Tibial artery (tissue), 4 donors: ENCODE measurements at places on chromosomes 3 and 15.

DNA sequence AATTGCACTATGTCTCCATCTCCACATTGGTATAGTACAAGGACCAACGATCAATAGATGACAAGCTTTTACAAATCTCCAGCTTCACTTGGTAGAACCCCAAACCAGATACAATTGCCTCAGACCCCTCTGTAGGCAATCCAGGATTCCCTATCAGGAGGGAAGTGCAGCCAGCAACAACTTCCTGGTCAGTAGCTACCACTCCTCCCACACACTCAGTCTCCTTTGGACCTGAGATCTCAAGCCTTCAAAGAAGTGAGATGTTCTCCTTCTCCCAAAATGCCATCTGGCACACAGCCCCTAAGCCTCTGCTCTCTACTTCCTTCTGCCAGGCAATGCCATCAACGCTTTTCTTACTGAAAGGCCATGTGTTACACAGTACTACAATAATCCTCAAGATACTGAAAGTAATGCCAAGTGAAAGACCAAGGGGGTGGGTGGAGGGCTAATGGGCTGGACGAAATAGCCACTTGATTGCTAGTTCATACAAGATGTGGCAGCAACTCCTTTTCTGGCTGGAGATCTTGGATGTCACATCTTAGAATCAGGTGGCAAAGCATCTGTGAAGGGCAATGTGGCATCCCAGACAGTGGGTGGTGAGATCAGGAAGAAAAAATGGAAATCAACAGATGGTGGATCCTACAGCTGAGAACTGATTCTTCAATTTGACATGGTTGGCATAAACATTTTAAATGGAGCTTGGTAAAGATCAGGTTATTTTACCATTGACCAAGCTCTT is 75.3 kb upstream of the ACP3 start:
- no peak for DNase-seq

DNA sequence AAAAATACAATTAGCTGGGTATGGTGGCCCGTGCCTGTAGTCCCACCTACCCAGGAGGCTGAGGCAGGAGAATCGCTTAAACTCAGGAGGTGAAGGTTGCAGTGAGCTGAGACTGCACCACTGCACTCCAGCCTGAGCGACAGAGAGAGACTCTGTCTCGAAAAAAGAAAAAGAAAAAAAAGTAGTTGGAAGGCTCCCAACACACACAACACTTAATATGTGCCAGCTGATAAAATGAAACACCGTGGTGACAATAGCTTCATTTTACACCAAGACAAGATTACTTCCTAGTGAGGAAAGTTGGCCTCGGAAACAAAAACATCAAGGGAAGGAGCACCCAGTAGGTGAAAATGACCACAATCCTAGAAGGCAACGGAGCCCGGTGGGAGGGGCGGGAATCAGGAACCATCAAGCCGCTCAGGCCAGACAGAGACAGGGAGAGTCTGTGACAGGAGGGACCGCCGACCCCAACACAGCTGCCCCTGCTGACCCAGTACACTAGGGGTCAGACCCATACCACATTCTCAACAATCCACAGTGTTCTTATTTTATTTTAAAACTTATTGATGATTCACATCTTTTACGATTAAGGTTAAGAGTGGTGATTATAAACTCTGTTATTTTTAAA is 54.5 kb upstream of the OCA2 start:
- DNase-seq: no peak

GRCh38 chr3:135017003-135017893 is 222.2 kb downstream of the EPHB1 start:
- no peak for DNase-seq

GRCh38 chr3:157232141-157232540 is 72.2 kb upstream of the CCNL1 start:
- DNase-seq: no peak

DNA sequence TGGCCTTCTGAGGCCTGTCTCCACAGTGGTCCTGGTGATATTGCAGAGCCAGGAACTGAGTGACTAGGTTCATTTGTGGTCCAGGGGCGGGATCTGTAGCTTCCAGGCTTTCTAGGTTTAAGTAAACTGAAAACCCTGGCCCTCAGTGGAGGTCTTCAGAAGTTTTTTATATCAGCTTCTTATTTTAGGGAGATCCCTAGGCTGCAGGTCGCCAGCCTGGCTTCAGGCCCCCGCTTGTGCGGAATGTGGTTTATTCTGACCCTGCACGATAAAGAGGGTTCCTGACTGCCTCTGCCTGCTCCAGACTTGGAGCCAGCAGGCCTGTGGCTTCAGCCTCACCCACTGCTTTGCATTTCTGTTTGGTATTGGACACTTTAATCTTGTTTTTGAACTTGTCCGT is 133.9 kb upstream of the PLXNA1 start:
- DNase-seq: no peak

DNA sequence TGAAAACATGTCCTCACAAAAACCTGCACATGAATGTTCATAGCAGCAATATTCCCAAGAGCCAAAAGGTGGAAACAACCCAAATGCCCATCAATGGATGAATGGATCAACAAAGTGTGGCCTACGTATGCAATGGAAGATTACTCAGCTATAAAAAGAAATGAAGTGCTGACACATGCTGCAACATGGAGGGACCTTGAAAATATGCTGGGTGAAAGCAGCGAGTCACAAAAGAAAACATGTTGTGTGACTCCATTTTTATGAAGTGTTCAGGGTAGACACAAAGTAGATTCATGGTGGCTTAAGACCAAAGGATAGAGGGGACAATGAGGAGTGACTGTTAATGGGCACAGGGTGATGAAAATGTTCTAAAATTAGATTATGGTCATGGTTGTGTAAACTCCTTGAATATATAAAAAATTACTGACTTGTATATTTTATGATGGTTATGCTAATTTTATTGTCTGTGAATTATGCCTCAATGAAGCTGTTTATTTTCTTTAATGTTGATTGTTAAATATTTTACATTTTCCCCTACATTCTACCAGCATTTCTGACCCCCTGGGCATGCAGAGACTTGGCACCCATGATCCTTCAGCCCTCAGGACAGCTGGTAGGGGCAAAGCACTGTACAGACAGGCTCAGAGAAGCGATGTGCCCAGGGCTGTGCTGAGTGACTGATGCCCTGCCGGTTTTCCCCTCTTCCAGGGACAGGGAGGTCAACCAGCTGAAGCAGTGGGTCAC is 37.8 kb downstream of the CFAP100 start:
- DNase-seq: no peak

DNA sequence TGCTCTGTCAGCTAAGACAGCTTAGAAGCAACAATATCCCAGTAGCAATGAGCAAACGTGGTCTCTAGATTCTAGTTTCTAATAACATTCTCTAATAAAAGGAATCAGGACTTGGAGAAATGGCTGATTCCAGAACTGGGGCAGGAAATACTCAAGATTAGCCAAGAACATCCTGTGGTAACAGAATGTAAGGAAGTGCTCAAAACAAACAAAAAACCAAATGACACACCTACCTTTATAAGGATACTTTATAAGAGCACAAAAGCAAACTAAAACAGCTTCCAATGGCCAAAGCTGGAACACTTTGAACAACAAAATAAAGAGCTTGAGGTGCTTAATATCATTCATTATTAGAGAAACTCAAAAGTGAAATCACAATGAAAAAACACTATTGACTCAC is 33.1 kb upstream of the EIF5A2 start:
- DNase-seq: no peak

DNA sequence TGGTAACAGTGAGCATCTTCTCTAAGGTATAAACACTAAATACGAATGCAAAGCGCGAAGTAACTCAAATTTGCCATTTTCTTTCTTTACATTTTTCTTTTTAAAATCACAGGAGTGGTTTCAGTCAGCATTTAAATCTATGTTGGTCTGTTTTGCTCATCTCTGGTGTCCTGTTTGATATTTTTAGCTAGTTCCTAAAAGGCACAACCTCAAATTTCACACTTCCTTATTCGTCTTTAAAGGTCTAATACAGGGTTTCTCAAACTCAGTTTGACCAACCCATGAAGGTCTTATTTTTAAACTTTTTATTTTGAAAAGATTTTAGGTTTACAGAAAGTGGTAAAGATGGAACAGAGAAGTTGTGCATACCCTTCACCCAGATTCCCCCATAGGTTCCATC is 201.1 kb downstream of the MAGI1 start:
- no peak for DNase-seq

- DNase-seq: no peak
These were observed 264.2 kb downstream of the SI start for GRCh38 chr3:164814106-164814505.

- no peak for DNase-seq
These were observed 11.6 kb upstream of the SPSB4 start for GRCh38 chr3:141039589-141039988.

- DNase-seq: no peak
These were observed 16.4 kb upstream of the LDHAL6B start for GRCh38 chr15:59190291-59190690.

- DNase-seq: no peak
These were observed 76.4 kb upstream of the TNFAIP8L3 start for GRCh38 chr15:51170882-51171633.

- DNase-seq: no peak
These were observed 1.6 kb downstream of the LNP1 start for GRCh38 chr3:100402891-100403290.
